ENCODE measurements at places on chromosomes 1 and 21.

DNA sequence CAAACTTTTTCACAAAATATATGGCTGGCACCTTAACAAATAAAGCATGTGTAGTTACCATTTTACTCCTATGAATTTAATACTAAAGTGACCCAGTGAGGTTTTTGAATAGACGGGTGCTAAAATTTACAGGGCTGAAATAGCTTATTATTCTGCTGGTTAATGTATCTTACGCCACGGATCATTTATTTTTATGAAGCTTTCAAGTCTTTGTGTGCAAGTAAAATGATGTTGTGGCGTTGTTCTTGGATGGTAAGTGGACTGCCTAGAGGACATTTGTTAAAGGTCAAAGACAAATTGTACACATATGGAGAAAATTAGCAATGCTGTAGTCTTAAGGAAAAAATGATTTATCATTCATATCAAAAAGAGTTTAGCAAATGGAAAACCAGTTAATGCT lies 22.8 kb downstream of the INSL5 start:
- DNase-seq: no peak

GRCh38 chr21:41425954-41426675 lies at the start of gene MX1:
Gene MX1, plus strand, starts transcription at chr21:41426239. Its CDS starts 5,832 bp downstream, at chr21:41432071.
- DNase-seq: peak; percentile 31

DNA sequence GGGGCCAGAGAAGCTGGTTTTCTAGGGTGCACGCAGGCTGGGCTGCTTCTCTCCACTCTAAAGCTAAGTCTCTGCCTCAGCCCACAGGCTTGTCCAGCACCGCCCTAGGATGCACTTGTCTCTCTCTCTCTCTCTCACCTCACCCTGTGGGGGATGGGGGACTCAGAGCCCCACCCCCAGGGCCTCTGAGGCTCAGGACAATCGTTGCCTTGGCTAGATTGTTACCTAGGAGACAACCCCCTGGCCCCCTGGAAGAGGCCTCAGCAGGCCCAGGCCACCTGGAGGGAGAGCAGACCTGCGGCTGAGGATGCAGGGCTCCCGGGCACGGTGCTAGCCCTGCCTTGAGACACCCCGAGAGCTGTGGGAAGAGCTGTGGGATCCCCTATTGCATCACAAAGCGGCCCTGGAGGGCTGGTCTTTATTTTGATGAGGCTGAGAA lies at the start of gene ACTRT2:
TSS of gene ACTRT2 (plus strand) at position 235 of the 439 bp plus-strand sequence. CDS start 220 bp downstream, outside the sequence.
- no peak for DNase-seq

- peak; percentile 40 for DNase-seq
Measured at GRCh38 chr21:15732290-15732995, 2.7 kb downstream of the USP25 start.

GRCh38 chr1:200355801-200356200 lies 54.0 kb downstream of the ZNF281 start:
- no peak for DNase-seq

DNA sequence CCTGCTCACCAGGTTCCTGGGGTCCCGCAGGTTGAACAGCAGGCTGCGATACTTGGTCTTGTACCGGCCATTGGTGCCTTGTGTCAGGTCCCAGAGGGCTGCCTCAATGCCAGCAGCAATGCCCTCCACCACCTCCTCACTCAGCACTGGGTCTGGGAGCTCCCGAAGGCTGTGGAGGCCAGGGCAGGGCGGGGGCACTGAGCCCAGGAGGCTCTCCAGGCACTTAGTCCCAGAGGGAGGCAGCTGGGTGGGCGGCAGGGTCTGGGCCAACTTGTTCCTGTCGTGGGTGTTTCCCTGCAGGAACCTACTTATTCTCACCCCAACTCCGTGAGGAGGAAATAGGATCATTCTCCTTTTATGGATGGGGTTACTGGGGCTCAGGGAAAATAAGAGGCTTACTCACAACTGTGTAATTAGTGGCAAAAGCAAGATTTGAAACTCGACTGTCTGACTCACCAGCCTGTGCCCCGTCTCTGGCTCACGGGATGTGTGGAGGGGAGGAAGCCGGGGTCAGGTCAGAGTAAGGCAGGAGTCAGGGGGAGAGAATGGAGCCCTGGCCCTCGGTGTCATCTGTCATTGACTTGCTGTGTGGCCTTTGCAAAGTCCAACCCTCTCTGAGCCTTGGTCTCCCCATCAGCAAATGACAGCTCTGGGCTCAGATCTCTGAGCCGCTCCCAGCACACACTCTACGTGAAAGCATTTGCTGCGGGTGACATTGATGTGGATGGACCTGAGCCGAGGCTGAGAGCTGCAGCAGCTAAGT lies 17.2 kb downstream of the SPOCD1 start:
- peak; percentile 89 for DNase-seq

DNA sequence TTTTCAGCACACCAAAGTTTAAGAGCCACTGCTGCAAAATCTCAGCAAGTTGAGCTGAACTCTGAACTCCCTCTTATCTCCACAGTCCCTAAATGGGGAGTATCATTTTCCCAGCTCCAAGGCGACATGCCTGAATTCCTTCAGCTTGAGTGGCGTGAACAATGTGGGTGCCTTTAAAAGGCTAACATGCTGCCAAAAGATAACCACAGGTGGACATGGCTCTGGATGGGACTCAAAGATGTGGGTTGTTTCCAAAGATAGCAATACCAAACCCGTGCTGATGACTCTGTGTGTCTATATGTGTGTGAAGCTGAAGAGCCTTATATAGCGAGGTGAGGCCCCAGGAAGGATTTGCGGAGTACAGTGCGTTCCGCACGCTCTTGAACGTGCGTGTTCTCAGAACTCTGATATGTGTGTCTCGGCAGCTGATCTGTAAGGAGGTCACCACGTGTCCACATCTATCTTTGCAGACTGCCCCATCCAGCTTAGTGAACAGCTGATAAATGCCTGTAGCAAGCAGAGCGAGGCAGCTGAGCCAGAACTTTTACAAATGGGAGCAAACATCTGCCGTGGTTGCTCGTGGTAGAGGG lies 189.2 kb downstream of the DYRK1A start:
- DNase-seq: no peak

- DNase-seq: peak; percentile 56
Measured at GRCh38 chr1:238652346-238652968, 733.9 kb upstream of the CHRM3 start.

DNA sequence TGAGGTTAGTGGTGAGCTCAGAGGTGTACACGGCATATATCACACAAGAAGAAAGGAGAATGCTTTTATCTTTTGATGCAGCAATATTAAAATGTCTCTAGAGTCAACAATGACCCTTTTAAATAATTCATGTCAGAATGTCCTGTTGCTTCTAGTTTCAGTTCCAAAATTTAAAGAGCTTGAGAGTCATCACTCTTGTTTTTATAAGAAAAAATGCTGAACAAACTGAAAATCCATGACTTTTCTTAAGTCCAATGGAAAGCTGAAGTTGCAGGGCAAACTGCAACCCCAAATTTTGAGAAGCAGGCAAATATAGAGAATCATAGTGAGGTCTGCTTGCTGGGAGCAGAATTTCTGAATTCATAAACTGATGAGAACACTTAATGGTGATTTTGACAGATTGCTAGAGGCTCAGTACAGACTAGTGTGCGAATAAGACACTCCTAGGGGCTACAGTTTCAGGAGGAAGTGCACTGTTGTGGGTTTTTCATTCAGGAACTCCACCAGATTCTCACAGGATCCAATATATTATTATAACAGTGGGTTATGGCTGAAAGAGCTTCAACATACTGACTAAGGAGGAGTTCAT lies 135.1 kb downstream of the CLIC6 start:
- DNase-seq: no peak

DNA sequence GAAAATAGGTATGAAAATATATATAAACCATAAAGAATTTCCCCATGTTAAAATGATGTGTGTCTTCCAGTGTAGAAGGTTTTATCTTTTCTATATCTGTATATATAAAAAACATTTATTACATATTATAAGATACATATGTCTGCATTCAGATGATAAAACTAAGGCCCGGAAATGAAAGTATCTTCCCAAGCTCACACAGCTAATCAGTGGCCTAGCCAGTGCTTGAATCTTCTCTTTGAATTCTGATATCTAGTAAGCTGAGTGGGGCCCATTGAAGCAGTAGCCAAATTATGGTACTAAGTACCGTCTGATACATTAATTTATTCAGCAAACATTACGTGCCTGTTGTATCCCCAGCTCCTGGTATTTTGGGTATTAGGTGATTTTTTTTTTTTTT lies 28.6 kb downstream of the UCK2 start:
- no peak for DNase-seq

DNA sequence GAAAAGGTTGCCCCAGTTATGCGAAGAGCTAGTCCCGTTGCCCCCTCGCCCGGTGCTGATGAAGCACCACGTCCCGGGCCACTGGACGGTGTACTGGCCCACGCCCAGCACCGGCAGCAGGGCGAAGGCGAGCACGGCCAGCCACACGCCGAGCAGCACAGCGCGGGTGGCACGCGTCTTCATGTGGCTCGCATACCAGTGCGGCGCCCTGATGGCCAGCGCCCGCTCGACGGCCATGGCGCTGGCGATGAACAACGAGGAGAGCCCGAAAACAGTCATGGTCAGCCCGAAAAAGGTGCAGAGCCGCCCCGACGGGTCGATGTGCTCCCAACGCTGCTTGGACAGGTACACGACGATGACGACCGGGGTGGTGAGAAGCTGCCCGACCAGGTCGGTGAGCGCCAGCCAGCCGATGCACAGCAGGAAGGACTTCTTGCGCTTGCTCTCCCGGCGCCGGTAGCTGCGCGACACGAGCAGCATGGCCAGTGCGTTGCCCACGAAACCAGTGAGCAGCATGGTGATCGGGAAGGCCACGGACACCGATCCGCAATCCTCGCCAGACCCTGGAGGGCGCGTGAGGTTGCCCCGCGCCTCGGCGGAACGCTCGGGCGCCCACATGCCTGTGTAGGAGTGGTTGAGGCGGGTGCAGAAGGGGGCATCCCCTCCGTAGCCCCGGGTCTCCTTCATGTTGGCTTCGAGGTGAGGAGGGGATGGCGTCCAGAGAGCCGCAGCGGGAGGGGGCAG lies 553 bp downstream of the PTGER3 start:
- peak; percentile 20 for DNase-seq

DNA sequence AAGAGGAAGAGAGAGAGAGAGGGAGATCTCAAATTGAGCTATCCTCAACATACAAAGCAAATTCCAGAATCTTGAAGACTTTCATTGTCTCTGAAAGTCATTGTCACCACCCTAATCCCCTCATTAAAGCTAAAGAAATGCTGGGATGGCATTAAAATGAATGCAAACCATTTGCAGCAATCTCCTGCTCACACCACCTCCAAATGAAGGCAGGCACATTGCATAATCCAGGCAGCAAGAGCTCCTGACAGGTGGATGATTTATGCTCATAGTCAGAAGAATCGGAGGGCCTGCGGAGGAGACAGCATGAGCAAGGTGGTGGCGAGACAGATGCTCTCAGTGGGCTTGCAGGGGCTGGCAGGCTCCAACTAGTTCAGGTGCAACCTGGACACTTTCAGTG lies 90.2 kb downstream of the ESRRG start:
- no peak for DNase-seq

DNA sequence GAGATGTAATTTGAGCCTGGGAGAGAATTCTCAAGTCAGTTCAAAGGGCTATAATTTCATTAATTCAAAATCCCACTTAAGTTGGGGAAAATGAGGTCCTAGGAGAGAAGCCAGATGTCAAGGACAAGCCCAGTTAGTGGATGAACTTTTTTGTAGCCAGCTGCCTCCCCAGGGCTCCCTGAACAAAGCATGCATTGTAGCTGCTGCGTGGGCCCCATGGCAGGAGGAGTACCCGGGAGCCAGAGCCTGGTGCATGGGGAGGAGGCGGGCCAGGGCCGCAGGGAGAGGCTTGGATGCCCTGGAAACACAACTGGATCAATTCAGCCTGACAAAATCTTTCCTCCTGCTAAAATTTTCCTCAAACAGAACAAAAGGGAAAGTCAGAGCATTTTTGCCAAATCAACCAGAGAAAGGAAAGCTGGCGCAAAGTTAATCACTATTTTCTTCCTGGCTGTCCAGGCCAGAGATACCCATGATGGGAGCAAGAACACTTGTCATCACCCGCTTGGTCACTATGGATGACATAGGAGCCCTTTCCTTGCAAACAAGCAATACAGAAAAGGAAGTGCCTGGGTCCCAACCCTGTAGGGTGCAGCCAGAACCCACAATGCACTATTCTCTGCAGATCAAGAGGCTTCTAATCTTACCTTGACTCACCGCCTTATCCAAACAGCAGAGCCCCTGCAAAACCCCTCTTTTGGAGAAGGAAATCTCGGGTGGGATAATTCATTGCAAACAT lies 248.1 kb upstream of the RAB4A start:
- DNase-seq: no peak

GRCh38 chr1:21264898-21265297 lies 25.4 kb downstream of the ECE1 start:
- no peak for DNase-seq
